ENCODE measurements at places on chromosomes 16 and 17.
A peak's percentile ranks its signal among the peaks of the same experiment; 100 is the strongest.

DNA sequence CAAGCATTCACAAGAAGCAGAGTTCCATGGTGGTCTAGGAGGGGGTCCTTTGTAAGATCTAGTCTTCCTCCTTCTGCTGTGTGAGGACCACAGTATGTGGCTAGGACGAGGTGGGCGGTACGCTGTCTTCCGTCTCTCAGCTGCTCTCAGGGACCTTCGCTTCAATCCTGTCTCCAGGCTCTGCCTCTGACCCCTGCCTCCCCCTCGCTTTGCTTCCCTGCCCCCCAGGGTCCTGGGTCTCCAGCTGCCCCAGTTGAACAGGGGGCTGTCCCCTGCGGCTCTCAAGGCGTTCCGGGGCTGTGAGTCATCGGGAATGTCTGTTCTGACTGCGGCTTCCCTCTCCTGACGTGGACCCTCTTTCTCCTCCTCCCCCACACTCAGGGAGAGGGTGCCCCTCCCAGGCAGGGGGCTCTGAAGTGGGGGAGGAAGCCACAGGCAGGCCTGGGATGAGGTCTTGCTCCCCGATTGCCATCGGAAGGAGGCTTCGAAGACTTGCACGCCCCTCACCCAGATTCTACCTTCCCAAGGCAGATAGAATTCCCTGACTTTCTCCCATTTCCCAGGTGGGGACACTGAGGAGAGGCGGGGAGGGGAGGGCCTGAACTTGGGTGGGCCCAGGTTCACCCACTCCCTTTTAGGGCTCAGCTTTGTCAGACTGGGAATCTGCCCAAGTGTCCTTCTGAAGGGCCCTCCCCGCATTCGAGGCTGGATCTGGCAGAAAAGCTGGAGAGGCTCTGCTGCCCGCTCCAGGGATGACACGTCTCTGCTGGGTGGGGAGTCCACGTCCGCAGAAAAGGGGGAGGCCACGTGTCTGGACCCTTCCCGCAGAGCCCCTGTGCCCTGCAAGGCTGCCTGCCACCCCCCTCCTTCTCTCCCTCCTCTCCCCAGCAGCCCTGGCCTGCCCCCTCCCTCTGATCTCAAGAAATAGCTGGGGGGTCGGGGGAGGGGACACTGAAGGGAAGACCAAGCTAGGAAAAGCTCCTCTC is 9.1 kb upstream of the COL1A1 start:
- H3K4me1 ChIP-seq, result peaks cover 28% of the 10 kb centered on the region
- DNase-seq, result no peak
- no peaks in the 10 kb centered on the region for H3K27me3 ChIP-seq
- H3K4me3 ChIP-seq, result no peak overlapping the region
- H3K36me3 ChIP-seq, result no peaks in the 10 kb centered on the region

GRCh38 chr16:57623251-57624043 is 5.0 kb upstream of the ADGRG1 start:
- no peak overlapping the region for H3K4me3 ChIP-seq
- H3K4me1 ChIP-seq, result peaks cover 17% of the 10 kb centered on the region
- H3K36me3 ChIP-seq, result no peaks in the 10 kb centered on the region
- H3K27ac ChIP-seq, result no peak overlapping the region
- H3K27me3 ChIP-seq, result no peaks in the 10 kb centered on the region
- peak; percentile 70 for DNase-seq

- no peak overlapping the region for H3K27ac ChIP-seq
- no peak for DNase-seq
- H3K36me3 ChIP-seq, result no peaks in the 10 kb centered on the region
- H3K27me3 ChIP-seq, result peaks cover 13% of the 10 kb centered on the region
- H3K4me1 ChIP-seq, result no peaks in the 10 kb centered on the region
Observed at GRCh38 chr17:6027342-6028024, 42.7 kb upstream of the WSCD1 start.

GRCh38 chr16:11738742-11739544 is 3.7 kb downstream of the TXNDC11 start:
- H3K36me3 ChIP-seq, result peaks cover 41% of the 10 kb centered on the region
- no peak for DNase-seq
- no peak overlapping the region for H3K27ac ChIP-seq
- peaks cover 63% of the 10 kb centered on the region for H3K4me1 ChIP-seq
- no peaks in the 10 kb centered on the region for H3K27me3 ChIP-seq
